ENCODE measurements at places on chromosomes 3 and 15.

- no peak for DNase-seq
Observed at GRCh38 chr3:155262295-155262694, 31.2 kb downstream of the STRIT1 start.

DNA sequence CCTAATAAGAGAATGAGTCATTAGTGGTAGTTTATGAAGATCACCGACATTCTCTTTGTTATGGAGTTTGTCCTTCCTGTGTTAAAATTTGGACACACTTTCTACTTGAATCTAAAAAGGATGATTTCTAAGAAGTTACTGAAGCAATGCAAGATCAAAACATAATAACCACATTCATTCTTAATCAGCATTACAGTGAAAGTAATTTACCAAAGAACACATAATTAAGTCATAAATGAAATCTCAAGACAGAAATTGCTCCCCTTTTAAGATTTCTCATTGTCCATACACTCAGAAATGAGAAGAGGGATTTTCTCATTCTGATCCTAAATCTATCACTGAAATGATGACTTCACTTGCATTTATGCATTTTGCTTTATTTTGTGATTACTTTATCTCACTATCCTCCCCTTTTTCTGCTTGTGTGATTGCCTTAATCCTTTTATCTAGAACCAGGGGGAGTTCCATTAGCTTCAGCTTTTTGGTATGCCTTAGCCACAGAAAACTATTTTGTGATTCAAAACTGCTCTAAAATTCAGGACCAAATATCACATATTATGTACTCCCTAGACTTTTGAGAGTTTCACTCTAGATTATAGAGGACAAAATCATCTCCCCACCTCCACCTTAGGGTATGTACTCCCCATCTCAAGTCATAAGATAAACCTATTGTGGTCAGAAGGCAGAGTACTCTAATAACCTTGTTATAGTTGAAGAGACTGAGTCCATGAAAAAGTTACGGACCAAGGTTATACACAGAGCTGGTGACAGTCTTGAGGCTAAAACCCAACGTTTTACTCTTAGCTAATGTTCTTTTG is 817.6 kb upstream of the CFAP20DC start:
- DNase-seq = no peak

- DNase-seq = no peak
Observed at GRCh38 chr15:72994534-72995177, 57.6 kb upstream of the NEO1 start.

DNA sequence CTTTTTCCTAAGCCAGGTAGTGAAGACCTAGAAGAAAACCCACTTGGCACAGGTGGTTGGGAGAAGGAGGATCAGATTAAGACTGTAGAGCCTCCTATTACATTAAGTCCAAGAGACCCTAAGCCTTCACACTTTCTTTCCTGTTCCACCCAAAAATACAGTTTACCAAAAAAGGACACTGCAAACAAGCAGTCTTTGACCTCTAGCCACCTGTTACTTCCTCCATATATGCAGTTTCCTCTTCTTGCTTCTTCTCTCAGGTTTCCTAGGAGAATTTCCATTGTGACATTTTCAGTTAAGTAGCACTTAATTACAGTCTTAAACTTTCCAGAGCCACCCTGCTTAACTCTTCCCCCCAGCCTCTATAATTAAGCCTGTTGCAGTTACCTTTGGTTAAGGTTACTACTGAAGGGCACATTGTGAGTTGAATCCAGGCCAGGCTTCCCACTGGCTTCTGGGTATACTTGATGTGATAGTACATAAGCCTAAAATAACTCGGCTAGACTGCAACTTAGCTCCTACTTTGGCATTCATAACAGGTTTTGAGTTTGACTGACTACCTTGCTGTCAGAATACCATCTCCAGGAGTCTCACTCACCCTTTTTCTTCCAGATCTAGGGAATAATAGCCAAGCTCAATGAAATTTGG is 114.2 kb upstream of the UMPS start:
- DNase-seq = no peak

DNA sequence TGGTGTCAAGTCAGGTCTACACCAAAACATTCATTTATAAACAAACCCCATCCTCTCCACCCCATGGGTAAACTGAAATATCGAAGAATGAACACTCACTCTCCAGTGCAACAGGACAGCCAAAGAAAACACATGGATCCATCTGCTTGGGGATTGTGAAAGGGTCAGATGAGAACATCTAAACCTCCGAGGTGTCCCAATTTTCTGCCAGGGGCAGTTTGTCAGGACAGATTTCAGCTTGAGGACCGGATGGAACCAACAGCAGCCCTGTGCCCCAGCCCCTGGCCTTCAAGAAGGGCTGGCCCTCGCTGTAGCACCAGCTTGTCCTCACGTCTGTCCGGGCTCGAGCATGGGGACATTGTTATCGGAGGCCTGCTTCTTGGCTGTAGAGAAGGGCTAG is 45.5 kb downstream of the PCSK6 start:
- no peak for DNase-seq

GRCh38 chr15:44738340-44738984 is 2.1 kb downstream of the TRIM69 start:
- DNase-seq = peak; percentile 22

DNA sequence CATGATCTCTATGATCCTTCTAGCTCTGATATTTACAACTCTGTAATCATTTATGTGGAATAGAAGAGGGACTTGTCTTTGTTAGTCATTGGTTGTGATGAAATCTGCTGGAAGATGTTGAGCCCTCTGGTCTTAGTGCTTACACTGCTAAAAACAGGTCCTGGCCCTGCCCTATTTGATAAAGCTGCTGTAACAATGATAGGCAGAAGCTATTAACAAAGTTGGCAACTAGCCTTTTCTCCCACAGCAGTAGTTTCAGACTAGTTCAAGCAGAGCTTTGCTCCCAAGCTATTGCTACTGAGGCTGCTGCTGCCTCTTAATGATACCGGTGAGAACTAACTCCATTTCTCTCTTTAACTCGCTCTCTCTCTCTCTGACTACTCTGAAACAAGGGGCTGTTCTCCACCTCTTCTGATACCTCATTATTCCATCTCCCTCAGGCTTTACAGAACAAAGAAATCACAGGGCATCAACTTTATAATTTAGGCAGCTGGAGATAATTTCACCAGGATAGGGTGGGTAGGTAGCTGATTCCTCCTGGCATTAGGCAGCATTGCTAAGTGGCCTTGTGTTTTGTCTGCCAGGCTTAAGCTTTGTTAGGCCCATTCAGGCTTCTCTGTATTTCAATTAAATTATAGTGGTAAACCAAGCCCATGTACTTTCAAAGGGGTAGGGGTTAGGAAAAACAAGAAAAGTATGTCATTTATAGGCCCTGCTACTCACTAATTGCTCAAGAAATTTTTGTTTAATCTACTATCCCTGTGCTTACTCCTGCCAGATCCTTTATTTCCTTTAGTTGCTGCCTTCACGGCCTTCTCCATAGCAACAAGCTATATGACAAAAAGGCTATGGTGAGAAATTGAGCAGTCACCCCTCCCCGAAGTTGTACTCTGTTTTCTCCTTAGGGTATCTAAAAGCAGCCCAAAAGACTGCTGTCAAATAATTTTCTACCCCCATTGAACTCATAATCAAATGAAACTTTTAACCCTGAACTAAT is 139.6 kb downstream of the RBPMS2 start:
- no peak for DNase-seq

GRCh38 chr3:127716384-127716783 is 43.6 kb downstream of the ABTB1 start:
- DNase-seq = no peak

- DNase-seq = no peak
Observed at GRCh38 chr3:80275120-80275519, 507.3 kb upstream of the ROBO1 start.

- no peak for DNase-seq
Observed at GRCh38 chr3:167835953-167836352, 100.4 kb downstream of the SERPINI1 start.

DNA sequence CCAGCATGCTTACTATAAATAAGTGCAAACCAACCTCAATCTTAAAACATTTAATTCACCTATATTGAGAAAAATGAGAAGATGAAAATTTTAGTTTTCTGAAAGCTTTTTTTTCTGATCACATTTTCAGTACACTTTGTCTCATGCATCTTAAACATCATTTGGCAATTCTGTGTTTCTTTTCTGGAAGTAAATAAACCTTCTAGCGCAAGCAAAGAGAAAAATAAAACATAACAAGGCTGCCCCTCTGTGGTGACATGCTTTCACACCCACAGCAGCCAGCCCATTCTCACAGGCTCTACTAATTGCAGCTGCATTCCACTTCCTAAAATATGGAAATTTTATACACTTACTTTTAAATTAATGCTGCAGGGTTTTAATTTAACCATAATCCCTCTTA is 90.1 kb downstream of the NEK10 start:
- no peak for DNase-seq

DNA sequence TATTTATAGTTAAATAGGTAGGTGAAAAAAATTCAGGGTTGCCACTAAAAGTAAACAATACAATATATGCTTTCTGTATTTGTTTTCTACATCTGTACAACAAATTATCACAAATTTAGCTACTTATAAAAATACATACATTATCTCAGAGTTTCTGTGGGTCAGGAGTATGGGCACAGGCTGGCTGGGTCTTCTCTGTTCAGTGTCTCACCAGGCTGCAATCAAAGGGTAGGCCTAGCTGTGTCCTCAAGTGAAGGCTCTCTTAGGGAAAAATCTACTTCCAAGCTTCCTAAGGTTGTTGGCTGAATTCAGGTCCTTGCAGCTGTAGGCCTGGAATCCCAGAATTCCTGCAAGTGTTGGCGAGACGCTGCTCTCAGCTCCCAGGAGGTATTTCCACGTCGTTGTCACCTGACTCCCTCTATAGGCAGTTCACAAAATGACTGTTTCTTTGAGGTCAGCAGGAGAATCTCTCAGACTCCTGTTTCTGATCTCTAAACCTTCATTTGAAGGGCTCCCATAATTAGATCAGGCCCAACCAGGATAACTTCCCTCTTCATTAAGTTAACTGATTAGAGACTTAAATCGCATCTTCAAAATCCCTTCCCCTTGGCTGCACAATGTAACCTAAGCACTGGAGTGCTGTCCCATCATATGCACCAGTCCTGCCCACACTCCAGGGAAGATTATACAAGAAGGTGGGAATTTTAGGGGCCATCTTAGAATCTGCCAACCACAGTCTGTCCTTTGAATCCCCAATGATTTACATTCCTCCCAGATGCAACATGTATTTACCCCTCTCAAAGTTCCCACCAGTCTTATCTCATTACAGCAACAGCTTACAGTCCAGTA is 296.6 kb downstream of the SUCLG2 start:
- no peak for DNase-seq

GRCh38 chr15:89971592-89971997 is 29.5 kb upstream of the ZNF710 start:
- DNase-seq = no peak

GRCh38 chr3:155227141-155227540 is 66.3 kb downstream of the STRIT1 start:
- DNase-seq = no peak

DNA sequence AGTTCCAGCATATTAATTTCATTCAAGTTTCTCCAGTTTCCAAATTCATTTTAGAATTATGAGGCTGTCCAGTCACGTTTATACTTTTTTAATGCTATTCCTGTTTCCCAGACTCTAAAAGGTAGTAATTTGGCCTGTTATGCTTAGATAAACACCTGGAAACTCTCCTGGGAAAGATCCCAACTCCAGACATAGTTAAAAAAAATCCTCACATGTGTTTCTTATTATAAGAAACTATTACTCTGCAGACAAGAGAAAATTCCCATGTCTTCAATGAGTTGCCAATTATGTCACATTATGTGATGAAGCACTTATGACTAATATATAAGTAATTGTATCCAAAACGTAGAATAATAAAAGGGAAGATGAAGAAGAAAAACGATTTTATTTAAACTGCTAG is 137.1 kb upstream of the TMC3 start:
- DNase-seq = no peak

DNA sequence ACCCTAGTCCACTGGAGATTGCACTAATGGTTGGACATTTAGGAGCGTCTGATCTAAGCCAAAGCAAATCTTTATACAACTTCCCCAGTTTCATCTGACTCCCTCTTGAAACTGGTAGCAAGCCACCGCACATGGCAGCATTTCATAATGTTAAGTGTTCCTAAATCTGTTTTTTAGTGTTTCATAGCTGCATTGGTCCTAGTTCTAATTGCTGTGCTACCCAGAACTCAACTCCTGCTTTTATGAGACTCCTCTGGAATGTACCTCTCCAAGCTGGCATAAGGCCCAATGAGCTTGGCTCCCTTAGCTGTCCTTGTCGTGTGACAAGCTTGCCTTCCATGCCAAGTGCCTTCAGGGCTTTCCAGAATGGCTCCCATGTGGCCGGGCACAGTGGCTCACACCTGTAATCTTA is 65.3 kb upstream of the FLNB start:
- DNase-seq = no peak

DNA sequence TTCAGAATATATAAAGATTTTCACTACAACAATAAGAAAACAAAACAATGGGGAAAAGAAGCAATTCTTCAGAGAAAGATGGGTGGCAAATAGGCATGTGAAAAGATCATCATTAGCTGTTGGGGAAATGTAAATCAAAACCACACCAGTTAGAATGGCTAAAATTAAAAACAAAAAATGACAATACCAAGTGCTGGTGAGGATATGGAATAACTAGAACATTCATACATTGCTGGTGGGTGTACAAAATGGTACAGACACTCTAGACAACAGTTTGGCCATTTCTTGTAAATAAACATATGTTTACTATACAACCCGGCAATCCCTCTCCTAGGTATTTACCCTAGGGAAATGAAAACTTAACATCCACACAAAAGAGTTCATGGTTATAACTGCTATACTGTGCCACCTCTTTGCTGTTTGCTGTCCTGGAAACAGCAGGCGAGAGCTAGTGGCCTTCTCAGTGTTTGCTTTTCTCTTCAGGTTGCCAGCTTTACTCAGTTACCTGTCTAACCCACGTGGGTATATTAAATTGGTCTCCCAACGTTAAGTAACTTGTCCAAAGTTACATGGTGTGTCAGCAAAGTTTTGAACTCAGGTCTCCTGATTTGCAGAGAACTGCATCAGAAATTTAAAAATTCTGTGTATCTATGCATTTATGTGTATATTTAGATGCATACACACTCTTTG is 4.6 kb upstream of the NIT2 start:
- no peak for DNase-seq

- no peak for DNase-seq
Observed at GRCh38 chr15:85744579-85744978, 50.1 kb downstream of the KLHL25 start.

DNA sequence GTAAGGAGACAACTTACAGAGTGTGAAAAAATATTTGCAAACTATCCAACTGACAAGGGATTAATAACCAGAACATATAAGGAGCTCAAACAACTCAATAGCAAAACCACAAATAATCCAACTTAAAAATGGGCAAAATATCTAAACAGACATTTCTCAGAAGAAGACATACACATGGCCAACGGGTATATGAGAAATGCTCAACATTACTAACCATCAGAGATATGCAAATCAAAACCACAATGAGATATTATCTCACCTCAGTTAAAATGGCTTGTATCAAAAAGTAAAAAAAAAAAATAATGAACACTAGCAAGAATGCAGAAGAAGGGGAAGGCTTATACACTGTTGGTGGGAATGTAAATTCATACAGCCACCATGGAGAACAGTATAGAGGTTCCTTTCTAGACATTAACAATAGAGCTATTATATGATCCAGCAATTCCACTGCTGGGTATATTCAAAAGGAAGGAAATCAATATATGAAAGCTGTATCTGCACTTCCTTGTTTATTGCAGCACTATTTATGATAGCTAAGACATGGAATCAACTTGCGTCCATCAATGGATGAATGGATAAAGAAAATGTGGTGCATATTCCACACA is 998.6 kb downstream of the NAALADL2 start:
- DNase-seq = no peak

- DNase-seq = no peak
Observed at GRCh38 chr3:101963902-101964362, 114.6 kb downstream of the NFKBIZ start.

GRCh38 chr3:189393598-189393997 is 221.8 kb downstream of the TPRG1 start:
- no peak for DNase-seq
